ENCODE measurements at places on chromosomes 1 and 21.

DNA sequence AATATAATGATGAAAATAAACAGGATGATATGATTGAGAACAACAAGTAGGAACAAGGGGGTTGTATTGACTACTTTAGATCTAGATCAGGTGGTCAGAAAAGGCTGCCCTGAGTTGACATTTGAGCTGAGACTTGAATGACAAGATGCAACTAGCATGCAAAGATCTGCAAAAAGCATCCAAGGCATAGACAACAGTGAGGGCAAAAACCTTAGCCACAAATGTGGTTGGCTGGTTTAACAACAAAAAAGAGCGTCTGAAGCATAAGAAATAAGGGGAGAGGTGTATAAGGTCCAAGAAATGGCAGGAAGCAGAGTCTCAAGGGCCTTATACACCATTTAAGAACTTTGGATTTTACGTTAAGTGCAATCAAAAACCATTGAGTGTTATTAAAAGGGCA lies 3.2 kb downstream of the RAB3GAP2 start:
- DNase-seq = no peak

GRCh38 chr1:225670356-225670755 lies 17.4 kb upstream of the ENAH start:
- DNase-seq = no peak

- no peak for DNase-seq
Measured at GRCh38 chr21:28253961-28254360, 738.7 kb downstream of the LTN1 start.

DNA sequence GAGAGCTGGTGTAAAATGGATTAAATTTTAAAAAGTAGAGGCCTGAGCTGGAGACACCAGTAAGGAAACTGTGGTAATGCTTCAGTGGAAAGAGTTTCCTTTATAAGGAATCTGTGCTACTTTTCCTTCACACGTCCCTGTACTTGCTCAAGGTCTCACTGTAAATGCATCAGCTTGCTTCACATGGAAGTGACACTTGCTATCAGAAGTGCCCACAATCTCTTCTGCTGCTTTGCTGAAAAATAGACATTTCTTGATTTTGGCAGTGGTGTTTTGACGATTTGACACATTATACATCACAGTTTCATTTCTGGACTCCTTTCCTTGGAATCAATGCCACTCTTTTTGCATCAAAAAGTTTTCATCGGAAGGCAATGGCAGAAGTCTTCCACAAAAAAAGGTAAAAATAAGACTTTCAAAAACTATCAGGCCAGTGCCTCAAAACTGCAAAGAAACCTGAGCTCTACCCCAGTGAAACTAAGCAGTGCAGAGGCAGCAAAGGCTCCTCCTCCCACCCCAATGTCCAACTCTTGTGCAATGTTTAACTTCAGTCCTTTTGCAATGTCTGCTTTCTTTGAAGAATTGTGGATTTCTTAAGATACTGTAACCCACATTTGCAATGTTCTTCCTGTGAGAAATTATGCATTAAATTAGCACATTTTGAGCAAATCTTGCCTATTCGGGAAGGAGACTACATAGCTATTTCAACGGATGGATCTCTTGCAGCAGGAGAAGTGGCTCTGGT lies 18.4 kb upstream of the TSPAN2 start:
- no peak for DNase-seq

GRCh38 chr21:39422527-39423241 lies 22.9 kb downstream of the LCA5L start:
- DNase-seq = no peak

- no peak for DNase-seq
Measured at GRCh38 chr1:187641463-187641862, 812.7 kb downstream of the PLA2G4A start.

DNA sequence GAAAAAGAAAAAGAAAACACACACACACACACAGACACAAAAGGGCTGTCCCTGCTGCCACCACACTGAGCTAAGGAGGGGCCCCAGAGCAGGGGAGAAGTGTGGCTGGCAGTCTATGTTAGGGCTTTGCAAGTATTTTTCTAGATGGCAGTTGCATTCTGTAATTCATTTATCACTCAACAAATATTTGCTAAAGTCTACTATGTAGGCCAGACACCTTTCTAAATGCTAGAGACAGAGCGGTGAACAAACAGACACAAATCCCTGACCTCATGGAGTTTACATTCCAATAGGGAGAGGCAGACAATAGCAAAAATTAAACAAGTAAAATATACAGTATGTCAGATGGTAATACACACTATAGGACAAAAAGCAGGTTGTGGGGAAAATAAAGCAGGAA lies 20.2 kb downstream of the WDR64 start:
- no peak for DNase-seq

- no peak for DNase-seq
Measured at GRCh38 chr21:46247699-46248421, 19.3 kb upstream of the LSS start.

- DNase-seq = no peak
Measured at GRCh38 chr1:230550428-230550827, 91.9 kb upstream of the COG2 start.

GRCh38 chr1:205375835-205376545 lies 19.3 kb upstream of the KLHDC8A start:
- DNase-seq = no peak

DNA sequence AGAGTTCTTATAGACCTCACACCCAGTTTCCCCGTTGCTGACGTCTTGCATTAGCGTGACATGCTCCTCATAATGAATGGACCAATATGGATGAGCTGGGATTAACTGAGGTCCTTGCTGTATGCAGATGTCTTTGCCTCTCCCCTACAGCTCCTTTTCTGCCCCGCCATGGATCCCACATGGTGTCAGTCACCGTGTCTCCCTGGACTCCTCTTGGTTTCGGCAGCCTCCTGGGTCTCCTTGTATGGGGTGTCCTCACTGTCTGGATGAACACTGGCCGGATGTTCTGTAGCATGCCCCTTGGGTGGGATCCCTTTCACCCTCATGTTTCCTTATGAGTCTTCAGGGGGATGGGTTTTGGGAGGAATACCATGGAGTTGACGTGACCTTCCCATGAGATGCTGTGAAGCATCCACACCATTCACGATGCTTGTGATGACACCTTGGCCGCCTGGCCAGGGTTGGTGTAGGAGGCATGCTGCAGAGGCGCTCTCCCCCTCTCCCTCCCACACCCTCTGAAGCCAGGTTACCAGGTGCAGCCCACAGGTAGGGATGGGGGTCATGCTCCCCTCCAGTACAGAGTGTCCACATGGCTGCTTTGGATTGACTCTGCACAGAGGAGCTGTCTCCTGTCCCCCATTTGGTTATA lies 4.4 kb downstream of the GJC2 start:
- no peak for DNase-seq

- no peak for DNase-seq
Measured at GRCh38 chr1:45922813-45923212, 119.4 kb downstream of the MAST2 start.

- no peak for DNase-seq
Measured at GRCh38 chr1:185442050-185442449, 125.0 kb upstream of the IVNS1ABP start.

DNA sequence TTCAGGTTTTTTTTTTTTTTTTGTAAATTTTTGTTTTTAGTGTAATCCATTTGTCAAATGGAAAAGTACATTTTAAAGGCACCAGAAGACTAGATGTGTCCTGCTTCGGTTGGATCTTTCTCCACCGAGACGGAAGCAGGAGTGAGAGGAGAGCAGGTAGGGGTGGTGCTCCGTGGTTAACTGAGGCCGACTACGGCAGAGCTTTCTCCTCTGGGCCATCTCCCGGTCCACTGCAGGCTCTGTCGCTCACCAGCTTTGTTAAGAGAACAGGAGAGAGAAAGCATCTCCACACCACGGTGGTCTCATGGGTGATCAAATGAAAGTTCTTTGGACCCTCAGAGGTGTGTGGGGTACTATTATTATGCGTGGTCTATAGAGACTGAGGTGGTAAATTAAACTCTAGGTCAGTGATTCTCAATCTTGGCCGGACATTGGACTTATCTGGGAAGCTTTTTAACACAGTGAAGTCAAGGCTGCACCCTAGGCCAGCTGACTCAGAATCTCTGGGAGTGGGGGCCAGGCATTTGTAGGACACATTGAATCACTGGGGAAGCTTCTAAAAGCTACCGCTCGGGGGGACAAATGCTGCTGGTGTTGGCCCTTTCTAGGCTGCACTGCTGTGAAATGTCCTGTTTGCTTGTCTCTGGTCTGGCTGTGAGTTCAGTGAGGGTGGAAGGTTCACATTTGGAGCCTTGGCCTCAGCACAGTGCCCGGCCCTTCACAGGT lies 25.0 kb downstream of the ABCA4 start:
- DNase-seq = no peak

GRCh38 chr1:145985129-145985501 lies 11.3 kb downstream of the TXNIP start:
- DNase-seq = no peak

DNA sequence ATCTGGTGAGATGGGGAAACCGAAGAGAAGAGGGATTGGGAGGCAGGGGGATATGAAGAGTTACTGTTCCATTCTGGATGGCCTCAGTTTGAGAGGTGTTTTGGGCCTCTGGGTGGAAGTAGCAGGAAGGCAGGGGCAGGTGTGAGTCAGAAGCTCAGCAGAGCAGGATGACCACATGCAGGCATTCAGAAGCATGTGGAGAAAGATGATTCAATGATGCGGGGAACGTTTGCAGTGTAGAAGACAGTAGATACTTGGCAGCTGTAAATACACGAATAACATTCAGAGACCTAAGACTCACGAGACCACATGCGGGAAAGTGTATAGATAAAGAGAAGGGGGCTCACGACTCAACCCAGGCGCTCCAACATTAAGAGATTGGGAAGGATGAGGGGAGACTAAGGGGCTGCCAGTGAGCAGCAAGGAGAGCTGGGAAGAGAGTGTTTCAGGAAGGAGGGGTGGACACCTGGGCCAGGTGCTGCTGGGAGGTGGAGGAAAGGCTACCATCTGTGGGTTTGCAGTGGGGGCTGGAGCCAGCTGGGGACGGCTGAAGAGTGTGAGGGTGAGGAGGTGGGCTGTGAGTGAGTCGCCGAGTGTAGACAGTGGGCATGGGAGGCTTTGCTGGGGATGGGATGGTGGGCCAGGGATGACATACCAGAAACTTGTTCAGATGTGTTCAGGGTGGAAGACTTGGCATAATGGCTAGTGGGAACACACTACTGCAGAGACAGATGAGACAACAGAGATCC lies 5.8 kb upstream of the EPS8L3 start:
- no peak for DNase-seq

GRCh38 chr1:1958071-1958541 lies 39.0 kb upstream of the TMEM52 start:
- no peak for DNase-seq

- no peak for DNase-seq
Measured at GRCh38 chr1:3313576-3313950, 140.9 kb upstream of the ARHGEF16 start.

All from CD4-positive, alpha-beta T cell treated with Interleukin-6 for 4 hours (primary cell).